ENCODE measurements at places on chromosomes 3 and 15.

- DNase-seq, result no peak
These were observed 67.0 kb downstream of the MGLL start for GRCh38 chr3:127755305-127755681.

DNA sequence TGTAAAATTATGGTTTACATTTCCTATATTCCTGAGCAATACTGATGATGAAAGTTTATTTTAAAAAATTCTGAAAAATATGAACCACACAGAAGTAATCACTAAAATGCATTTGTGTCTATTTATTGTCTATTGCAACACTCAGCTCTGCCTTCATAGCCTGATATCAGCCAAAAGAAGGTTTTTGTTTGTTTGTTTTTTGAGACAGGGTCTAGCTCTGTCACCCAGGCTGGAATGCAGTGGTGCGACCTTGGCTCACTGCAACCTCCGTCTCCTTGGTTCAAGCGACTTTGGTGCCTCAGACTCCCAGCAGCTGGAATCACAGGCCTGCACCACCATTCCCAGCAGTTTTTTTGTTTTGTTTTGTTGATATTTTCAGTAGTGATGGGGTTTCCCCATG, 1560.2 kb downstream of the SI start:
- DNase-seq, result no peak

- no peak for DNase-seq
These were observed 5.3 kb downstream of the TXNRD3 start for GRCh38 chr3:126649556-126650092.

GRCh38 chr3:71484047-71484446, 99.5 kb downstream of the FOXP1 start:
- DNase-seq, result no peak

GRCh38 chr15:84748274-84749110, at the start of gene ZNF592:
ZNF592 (plus strand) TSS chr15:84748592; CDS start chr15:84782676, 34,084 bp downstream.
- DNase-seq, result peak; percentile 63

DNA sequence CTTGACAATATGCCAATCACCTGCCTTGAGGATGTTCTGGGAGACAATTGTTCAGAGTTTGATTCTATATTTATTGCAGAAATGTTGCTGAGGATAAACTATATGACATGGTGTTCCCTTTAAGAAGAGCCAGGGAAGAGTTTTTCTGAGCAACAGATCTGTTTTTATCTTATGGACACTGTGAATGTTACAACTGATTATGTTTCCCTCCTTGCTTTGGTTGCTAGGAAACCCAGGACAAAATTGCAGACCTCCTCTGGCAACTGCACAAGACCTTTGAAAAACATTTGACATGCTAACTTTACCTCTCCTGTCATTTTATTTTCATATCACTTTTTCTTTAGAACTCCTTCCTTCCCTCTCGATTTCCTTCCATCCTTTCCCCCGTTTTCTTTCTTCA, 8.2 kb upstream of the TM6SF1 start:
- no peak for DNase-seq

DNA sequence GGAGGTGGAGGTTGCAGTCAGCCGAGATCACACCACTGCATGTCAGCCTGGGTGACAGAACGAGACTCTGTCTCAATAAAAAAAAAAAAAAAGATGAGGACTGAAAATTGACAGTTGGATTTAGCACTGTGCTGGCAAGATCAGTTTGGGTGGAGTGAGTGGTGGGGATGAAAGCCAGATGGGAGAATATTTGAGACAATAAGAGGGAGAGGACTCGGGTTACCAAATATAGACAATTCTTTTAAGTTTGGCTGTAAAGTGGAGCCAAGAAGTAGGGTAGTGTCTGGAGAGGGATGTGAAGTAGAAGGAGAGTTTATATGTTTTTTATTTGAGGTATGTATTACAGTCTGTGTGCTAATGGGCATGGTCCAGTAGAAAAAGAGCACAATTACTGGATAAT, 20.4 kb downstream of the TMOD3 start:
- DNase-seq, result no peak

GRCh38 chr3:133259767-133260166, 140.1 kb upstream of the BFSP2 start:
- DNase-seq, result no peak

DNA sequence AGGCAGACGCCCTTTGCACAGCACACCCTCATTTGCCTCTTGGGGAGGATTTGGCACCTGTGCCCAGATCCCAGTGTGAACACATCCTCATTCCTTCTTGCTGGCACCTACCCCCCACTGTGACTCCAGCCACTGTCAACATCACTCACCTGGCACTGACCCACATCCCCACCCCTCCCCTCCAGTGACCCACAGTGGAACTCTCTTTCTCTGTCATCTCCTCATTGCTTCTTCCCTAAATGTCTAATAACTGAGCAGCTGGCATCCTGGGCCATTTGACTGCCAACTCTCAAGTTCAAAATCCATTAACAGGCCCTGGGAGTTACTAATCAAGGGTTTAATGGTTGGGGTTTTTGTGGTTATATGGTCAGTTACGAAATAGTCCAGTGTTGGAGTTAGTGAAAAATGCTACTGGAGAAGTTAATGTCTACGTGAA, 14.4 kb downstream of the SNAPC5 start:
- DNase-seq, result no peak

GRCh38 chr15:63849906-63850305, 16.2 kb upstream of the HERC1 start:
- DNase-seq, result no peak

DNA sequence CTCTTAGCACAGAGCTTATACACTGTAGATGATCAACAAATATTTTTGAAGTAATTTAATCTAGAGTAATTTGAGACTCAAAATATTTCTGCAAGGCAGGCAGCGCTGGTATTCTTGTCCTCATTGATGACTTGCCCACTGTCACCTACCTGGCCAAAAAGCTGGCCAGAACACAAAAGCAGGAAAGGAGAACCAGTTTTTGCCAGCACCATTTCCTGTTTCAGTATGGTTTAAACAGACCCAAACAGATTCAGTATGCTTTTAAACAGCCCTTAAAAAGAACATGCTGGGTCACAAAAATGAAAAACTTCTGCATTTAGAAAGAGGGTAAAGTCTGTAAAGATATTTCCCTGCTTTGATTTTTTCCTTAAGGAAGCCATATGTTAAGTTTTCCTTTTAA, 42.3 kb upstream of the ZNF280D start:
- no peak for DNase-seq

DNA sequence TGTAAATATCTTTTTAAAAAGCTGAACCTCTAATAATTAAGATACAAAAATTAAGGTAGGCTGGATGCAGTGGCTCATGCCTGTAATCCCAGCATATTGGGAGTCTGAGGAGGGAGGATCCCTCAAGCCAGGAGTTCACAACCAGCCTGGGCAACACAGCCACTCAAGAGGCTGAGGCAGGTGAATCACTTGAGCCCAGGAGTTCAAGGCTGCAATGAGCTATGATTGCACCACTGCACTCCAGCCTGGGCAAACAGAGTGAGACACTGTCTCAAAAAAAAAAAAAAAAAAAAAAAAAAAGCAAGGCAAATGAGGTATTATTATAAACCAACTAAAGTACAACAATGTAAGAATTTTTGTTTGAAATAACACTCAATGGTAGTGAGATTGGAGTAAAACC, 47.6 kb downstream of the EFHB start:
- DNase-seq, result no peak

DNA sequence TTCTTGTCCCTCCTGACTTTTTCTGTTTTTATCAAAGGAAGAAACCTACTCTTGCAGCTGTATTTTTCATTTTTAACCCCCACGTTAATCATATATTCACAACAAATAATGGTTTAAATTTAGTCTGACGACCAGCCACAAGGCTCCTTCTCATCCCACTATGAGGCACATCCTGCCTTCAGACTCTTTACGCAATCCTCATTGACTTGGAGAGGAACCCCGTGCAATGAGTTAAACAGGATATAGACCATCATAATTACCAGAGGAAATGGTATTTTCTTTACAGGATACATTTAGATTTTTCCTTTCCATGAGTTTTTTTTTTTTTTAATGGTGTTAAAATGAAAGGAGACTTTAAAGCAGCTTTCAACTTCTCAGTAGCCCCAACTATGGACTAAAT, 68.5 kb downstream of the WWTR1 start:
- DNase-seq, result no peak

GRCh38 chr3:117964814-117965213, 1069.8 kb downstream of the IGSF11 start:
- DNase-seq, result no peak

- peak; percentile 14 for DNase-seq
These were observed 27.6 kb downstream of the LMCD1 start for GRCh38 chr3:8529181-8529637.

- DNase-seq, result peak; percentile 97
These were observed 136.5 kb downstream of the ZNF609 start for GRCh38 chr15:64596701-64597476.

GRCh38 chr3:189334064-189334920, 162.5 kb downstream of the TPRG1 start:
- DNase-seq, result no peak

- no peak for DNase-seq
These were observed at the start of gene STRIT1 for GRCh38 chr3:155293516-155293915. STRIT1 (minus strand) TSS chr3:155293683.

DNA sequence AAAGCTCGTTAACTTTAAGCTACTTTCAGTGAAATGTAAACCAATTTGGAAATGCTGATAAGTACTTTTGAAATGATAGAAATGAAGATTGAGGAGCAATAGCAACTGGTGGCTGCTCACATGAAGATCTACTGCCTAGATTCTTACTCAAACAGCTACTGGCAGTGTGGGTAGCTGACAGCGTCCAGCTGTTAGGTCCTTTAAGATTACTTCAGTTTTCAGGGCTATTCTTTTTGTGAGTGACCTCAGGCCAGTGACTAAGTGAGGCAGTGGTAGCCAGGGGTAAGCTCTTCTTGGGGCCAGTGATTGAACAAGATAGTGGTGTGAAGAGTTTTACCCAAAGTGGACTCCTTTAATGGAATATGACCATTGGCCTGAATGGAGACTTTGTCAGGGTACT, 41.3 kb downstream of the NECTIN3 start:
- DNase-seq, result no peak

Measured in cerebellar cortex (tissue), 1 donor.